ENCODE measurements at places on chromosomes 11 and 22.

- H3K4me1 ChIP-seq = 0 out of 2 replicates have a peak, but pooled peaks cover 9% of the 10 kb centered on the region
- peaks cover 9% of the 10 kb centered on the region for H3K36me3 ChIP-seq
- H3K27me3 ChIP-seq = no peaks in the 10 kb centered on the region
- no peak overlapping the region for H3K27ac ChIP-seq
Observed at GRCh38 chr11:125892071-125892470, 4.6 kb downstream of the HYLS1 start.

GRCh38 chr22:50184004-50184901, 1.5 kb upstream of the TRABD start:
- H3K27me3 ChIP-seq = peaks cover 4% of the 10 kb centered on the region
- no peak overlapping the region for H3K4me3 ChIP-seq
- no peak for DNase-seq
- H3K36me3 ChIP-seq = no peaks in the 10 kb centered on the region
- peaks cover 24% of the 10 kb centered on the region for H3K4me1 ChIP-seq

DNA sequence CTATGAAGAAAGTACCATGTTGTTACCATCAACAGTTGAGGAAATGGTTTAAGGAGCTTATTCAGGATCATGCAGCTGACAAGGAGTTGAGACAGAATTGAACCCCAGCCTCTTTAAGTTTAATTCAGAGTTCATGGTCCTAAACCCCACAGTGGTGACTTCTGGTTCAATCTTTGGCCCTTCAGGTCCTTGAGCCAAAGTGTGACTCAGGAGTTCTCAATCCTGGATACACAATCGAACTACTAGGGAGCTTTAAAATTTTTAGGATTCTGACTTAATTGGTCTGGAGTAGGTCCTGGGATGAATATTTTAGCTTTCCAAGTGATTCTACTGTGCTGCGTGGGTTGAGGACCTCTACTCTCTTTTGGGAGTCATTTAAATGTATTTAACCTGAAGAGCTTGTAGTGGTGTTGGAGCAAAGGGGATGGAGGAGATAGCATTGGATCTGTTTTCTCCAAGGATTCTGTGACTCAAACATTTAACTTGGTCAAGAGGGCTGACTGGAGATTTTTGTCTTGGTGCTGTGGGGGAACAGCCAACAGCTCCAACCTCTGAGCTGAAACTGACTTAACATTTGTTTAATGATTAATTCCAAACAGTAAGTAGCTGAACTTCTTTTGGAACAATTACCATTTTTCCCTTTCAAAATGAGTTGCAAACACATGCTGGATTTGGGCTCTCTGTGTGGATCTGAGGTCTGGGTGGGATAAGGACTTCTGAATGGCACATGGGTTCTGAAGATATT, 80.1 kb downstream of the INSC start:
- no peak overlapping the region for H3K27ac ChIP-seq
- no peaks in the 10 kb centered on the region for H3K36me3 ChIP-seq
- DNase-seq = no peak
- H3K4me1 ChIP-seq = no peaks in the 10 kb centered on the region
- no peaks in the 10 kb centered on the region for H3K27me3 ChIP-seq
- no peak overlapping the region for H3K4me3 ChIP-seq

GRCh38 chr11:115085461-115086210, 407.3 kb downstream of the NXPE2 start:
- H3K27ac ChIP-seq = no peak overlapping the region
- no peaks in the 10 kb centered on the region for H3K27me3 ChIP-seq
- no peak for DNase-seq
- no peaks in the 10 kb centered on the region for H3K4me1 ChIP-seq
- no peak overlapping the region for H3K4me3 ChIP-seq

Measured in MM.1S (cell line).